ENCODE measurements at places on chromosomes 4 and X.

GRCh38 chr4:158459085-158459820, 62.4 kb upstream of the RXFP1 start:
- DNase-seq: peak; percentile 57

DNA sequence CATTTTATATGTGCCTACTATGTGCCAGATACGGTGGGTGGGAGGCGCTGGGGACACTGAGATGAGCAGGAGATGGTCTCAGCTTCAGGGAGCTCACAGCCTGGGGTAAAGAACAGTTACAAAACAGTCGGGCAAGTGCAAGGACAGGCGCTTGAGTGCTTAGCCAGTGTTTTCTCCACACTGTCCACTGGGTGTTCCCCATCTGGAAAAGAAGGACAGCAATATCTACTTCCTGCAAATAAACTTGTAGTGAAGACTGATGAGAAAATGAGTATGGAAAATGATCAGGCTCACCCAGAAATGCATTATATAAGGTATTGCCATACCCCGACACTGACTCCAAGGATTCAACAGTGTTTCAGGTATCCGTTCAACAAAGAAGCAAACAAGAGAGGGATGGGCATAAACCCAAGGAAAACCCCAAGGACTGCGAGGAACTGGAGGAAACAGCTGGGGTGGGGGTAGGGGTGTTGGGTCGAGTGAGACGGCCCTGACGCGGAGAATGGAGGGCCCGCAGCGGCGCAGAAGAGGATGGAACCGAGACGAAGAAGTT, 835 bp downstream of the TMEM185A start:
- DNase-seq: peak; percentile 47

DNA sequence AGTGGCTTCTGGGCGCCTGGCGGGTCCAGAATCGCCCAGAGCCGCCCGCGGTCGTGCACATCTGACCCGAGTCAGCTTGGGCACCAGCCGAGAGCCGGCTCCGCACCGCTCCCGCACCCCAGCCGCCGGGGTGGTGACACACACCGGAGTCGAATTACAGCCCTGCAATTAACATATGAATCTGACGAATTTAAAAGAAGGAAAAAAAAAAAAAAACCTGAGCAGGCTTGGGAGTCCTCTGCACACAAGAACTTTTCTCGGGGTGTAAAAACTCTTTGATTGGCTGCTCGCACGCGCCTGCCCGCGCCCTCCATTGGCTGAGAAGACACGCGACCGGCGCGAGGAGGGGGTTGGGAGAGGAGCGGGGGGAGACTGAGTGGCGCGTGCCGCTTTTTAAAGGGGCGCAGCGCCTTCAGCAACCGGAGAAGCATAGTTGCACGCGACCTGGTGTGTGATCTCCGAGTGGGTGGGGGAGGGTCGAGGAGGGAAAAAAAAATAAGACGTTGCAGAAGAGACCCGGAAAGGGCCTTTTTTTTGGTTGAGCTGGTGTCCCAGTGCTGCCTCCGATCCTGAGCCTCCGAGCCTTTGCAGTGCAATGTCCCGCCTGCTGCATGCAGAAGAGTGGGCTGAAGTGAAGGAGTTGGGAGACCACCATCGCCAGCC, at the start of gene ATOH1:
Gene ATOH1 (plus strand): TSS at position 422 of the 663 bp plus-strand sequence. CDS start 174 bp downstream, at position 596.
- DNase-seq: peak; percentile 2

DNA sequence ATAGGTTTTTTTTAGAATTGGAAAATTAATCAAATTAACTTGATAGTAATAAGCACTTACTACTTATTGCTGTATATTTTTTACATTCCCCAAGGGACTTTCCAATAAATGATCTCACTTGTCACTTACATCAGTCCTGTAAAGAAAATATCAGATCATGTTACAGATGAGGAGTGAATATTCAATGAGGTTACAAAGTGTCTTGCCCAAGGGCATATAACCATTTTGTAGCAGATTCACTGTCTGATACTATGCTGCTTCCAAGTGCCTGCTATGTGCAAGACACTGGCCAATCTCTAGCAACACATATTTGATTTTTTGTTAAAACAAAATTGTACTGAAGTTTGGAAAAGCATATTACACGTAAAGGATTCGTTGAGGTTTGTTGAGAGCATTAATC, 1287.7 kb downstream of the FAM133A start:
- DNase-seq: no peak

- no peak for DNase-seq
Observed at GRCh38 chrX:70497026-70497425, 52.4 kb downstream of the DLG3 start.

GRCh38 chr4:48445704-48446103, 37.4 kb upstream of the SLC10A4 start:
- DNase-seq: peak; percentile 33

GRCh38 chr4:83677656-83678055, 141.7 kb downstream of the GPAT3 start:
- peak; percentile 48 for DNase-seq

GRCh38 chr4:16931339-16932305, 33.2 kb upstream of the LDB2 start:
- DNase-seq: peak; percentile 8

DNA sequence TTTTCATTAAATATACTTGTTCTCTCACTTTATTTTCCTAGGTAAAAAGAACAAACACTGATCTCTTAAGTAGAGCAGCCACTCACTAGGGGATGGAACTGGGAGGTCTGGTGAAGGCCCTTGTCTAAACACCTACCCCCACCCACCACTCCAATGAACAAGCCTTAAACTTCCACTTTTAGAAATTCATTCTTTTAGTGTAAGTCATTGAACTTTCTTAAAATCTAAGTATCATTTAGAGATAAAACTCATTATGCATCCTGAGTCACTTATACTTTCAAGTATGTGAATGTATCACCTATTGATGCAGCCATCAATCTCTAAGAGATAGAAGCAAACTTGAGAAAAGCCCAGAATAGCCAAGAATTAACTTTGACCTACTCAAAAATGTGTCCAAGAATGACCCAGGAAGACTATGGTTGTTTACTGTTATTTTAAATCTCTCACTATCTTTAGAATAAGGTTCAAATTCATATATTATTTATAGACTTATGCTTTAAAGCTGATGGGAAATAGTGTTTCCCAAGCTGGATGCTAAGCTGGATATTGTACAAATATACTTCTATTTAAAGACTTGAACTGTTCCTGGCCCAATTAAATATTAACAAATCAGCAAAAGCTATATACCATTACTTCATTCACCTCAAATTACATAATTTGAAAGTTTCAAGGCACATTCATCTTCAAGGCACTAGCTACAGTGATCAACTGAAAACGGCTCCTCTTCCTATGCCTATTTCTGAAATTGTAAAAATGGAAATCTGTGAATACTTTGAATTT, 49.5 kb downstream of the CAMK2D start:
- no peak for DNase-seq

DNA sequence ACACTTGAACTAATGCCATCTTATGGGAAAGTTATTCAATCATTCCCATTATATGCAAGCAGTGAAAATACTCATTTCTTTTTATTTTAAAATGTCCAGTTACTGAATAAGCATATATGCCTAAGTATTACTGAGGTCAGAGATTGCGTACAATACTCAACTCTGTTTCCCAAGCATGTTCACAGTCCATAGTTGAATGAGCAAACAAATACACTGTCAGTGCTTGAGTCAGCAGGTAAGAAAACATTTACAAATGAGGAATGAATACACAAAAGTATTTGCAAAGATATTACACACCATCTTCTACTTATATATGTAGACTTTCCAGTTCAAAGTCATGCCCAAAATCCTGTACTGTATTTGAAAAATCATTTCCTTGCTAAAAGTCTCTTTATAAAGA, 74.1 kb downstream of the TSPAN5 start:
- DNase-seq: peak; percentile 63

- peak; percentile 23 for DNase-seq
Observed at GRCh38 chrX:106726485-106727437, at the start of gene RNF128. Gene RNF128 (plus strand): TSS chrX:106726701. CDS start chrX:106726914, 213 bp downstream.

- no peak for DNase-seq
Observed at GRCh38 chr4:146407257-146407656, 114.5 kb downstream of the SLC10A7 start.

DNA sequence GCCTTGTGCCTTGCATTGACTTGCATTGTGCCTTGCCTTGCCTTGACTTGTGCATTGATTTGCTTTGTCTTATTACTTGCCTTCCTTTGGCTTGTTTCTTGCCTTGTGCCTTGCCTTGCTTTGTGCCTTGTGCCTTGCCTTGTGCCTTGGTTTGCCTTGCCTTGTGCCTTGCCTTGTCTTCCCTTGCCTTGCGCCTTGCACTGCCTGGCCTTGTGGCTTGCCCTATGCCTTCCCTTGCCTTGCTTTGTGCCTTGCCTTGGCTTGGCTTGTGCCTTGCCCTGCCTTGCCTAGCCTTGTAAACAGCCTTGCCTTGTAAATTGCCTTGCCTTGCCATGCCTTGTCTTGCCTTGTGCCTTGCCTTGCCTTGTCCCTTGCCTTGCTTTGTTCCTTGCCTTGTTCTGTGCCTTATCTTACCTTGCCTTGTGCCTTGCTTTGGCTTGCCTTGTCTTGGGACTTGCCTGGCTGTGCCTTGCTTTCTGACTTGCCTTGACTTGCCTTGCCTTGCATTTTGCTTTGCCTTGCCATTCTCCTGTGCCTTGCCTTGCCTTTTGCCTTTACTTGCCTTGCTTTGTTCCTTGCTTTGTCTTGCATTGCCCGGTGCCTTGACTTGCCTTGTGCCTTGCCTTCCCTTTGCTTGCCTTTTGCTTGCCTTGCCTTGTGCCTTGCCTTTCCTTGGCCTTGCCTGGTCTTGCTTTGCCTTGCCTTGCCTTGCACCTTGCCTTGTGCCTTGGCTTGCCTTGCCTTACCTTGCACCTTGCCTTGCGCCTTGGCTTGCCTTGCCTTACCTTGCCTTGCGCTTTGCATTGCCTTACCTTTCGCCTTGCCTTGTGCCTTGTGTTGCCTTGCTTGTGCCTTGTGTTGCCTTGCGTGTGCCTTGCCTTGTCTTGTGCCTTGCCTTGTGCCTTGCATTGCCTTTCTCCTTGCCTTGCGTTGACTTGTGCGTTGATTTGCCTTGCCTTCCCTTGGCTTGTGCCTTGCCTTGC, 97.5 kb downstream of the TAB3 start:
- DNase-seq: no peak

- no peak for DNase-seq
Observed at GRCh38 chr4:118834070-118834469, 1.9 kb downstream of the SEC24D start.

GRCh38 chr4:123588631-123589241, 192.1 kb downstream of the SPRY1 start:
- DNase-seq: no peak

- peak; percentile 63 for DNase-seq
Observed at GRCh38 chr4:54971474-54971950, 153.9 kb downstream of the KDR start.

DNA sequence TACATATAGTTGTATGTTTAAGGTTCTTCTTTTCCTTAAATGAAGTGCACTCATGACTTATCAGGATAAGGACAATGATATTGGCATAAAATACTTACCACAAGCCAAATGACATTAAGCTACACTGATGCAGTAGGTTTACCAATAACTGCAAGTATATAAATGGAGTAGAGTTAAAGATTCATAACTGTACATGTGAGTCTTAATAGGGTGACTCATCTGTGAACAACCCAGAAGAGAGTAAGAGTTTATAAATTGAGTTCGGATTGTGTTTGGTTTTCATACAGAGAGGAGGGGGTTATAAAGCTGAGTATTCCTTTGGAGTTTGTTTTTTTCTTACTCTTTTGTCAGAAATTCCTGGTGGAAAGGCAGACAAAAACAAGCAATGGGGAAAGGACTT, 144.8 kb downstream of the TLL1 start:
- no peak for DNase-seq

- no peak for DNase-seq
Observed at GRCh38 chr4:7612311-7612897, 177.7 kb upstream of the PSAPL1 start.

DNA sequence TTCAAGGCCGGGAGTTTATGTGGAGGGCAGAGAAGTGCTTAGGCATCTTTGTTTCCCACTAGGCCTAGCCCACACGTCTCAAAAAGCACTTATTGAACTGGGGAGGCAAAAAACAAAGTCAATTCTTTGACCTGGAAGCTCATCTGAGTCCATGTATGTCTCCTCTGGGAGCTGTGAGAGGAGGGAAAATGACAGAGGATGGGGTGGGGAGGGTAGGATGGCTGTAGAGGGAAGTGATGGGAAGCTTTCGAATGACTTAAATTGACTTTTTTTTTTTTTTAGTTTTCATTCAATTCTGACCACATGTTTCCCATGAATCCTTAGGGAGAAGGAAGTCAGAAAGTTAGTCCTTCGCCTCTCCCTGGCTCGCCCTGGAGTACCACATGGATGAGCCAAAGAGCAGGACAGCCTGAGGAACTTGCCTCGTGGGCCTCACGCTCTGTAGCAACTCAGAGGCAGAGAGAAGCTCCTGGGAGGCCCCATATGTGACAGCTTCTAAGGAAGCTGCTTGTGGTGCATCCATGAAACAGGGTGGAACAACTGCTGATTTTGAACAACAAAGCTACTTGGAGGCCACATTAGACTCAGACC, 45.0 kb downstream of the NHSL2 start:
- no peak for DNase-seq

DNA sequence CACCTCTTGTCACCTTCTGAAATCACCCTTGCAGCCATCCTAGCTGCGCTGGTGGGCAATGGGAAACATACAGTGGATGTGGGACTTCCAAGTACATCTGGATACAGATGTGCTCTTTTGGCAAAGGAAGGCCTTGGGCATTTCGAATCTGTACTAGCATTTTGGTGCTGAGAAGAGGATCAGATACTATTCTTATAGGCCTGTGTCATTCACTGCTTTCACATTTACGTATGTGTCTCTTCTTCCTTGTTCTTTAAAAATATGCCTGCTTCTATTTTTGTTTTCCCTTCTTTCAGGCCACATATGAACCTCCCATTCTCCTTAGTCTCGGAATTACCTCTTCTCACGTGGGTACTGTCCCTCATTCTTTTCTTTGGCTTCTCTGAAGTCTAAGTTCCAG, 53.1 kb downstream of the EFNB1 start:
- DNase-seq: no peak

DNA sequence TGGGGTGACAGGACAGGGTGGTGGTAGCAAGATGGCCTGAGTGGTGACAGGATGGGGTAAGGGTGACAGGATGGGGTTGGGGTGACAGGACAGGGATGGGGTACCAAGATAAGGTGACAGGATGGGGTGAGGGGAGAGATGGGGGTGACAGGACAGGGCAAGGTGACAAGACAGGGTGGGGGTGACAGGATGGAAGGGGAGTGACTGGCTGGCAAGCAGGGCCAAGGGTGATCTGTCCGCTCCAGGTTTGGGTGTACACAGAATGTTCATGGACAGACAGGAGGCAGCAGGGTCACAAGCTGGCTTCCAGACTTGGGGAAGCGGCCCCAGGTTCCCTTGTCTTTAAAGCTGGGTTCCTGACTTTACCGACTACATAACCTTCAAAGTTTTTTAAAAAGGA, 23.3 kb downstream of the RNF212 start:
- no peak for DNase-seq

DNA sequence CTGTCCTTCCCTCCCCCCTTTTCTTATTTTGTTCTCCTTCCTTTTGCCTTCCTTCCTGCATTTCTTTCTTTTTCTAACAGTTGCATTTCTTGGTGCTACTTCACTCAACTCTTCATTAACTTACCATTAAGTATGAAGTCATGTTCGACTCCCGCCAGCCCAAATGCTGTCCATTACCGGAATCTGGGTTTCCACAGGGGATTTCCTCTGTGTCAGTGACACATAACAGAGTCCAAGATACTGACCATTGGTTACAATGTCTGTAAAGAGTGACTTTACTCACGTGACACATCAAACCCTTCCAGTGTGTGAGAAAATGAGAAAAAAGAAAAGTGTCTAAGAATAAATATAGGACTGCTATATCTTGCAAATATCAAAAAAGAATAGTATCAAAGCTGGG, 500.0 kb upstream of the FRG1 start:
- no peak for DNase-seq

- no peak for DNase-seq
Observed at GRCh38 chrX:40279762-40280161, 182.0 kb upstream of the BCOR start.

GRCh38 chrX:109862433-109862832, 129.4 kb upstream of the ACSL4 start:
- no peak for DNase-seq

Measured in fibroblast of mammary gland (primary cell).